ENCODE measurements at places on chromosomes 7 and 10.

DNA sequence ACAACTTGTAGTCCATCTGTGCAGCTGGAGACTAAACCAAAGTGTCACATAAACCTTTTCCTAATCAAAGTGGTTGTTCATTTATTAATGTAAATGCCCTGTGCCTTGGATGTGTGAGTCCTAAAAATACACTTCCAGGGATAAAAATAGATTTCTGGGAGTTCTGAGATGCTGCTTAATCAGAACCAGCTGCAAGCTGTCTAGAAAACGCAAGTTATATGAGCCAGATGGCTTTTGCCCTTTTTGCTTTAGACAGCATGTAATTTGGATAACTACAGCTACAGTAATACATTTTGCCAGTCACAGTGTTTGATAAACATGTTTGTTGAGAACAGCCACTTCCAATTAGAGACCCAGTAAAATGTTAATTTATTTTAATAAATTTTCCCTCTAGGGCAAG lies 185.1 kb upstream of the PRPS1L1 start:
- DNase-seq: peak; percentile 65

DNA sequence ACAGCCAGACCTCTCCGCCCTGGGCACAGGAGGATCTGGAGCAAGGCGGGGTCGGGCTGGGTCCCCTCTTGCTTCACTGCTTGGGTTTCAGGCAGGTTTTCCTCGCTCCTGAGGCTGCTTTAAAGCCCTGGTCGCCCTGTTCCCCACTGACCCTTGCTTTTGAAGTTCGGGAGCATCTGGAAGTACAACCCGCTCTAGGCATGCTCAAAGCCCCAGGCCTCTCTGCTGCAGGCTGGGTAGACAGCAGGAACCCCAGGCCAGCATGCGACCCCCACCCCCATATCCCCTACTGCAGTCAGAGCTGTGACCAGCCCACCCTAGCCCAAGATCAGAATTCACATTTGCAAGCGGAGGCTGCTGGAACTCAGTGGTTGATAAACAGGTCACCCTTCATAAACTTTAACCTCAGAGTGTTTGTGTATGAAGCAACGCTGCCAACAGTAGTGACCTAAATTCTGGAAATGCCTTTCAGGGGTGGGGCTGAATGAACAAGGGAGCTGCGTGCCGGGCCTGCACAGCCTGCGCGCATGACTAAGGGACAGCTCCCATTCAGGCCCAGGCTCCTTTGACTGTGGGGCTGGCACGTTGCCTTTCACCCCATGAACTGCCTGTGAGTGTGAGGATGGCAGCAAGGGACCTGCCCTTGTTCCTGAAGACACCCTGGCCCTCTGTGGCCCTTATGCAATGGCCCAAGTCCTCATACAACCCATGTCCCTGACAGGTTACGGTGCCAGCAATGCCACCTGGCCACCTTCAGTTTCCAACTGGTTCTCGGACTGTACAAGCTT lies 52.5 kb downstream of the PROSER2 start:
- peak; percentile 6 for DNase-seq

DNA sequence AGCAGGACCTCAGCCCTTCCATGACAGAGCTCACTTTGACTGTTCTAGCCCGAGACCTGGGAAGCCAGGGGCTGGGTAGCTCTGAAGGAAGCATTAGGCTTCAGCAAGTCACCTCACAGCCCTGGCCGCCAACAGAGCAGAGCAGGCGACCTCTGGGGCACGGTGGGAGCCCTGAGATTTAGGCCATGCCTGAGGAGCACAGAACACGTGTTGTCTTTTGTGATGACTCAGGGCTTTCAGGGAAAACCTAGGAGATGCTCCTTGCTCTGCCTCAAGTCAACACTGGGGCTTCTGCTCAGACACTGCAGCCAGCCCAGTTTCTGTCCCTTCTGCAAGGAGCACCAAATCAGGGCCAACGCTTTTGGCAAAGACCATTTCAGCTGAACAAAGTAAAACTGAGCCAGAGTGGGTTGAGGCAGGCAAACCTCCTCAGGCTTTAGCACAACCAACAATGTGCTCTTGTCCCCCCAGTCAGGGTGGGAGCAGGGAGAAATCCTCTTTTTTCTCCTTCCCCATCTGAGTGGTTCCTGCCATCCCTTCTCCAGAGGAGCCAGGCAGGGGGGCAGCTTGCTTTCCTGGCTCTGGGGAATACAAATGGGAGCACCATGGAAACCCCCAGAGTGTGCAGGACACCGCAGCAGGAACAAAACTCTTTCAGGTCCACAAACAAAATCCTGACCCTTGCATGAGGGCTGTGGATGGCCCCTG lies 14.4 kb downstream of the CAMK2G start:
- no peak for DNase-seq

DNA sequence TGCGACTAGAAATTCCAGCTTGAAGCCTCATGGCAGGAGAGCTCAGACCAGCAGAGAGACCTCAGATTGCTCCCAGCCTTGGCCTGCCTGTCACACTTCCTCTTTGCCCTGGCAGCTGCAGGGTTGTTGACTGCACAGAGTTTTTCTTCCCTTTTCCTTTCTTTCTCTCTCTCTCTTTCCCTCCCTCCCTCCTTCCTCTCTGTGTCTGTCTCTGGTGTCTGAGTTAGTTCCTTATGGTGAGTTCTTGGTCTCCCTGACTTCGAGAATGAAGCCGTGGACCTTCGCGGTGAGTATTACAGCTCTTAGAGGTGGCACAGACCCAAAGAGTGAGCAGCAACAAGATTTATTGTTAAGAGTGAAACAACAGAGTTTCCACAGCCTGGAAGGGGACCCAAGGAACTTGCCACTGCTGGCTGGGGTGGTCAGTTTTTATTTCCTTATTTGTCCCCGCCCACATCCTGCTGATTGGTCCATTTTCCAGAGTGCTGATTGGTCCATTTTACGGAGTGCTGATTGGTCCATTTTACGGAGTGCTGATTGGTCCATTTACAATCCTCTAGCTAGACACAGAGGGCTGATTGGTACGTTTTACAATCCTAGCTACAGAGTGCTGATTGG lies 266.3 kb downstream of the RPS24 start:
- DNase-seq: no peak

- peak; percentile 47 for DNase-seq
Measured at GRCh38 chr10:61487506-61487905, 34.3 kb upstream of the TMEM26 start.

DNA sequence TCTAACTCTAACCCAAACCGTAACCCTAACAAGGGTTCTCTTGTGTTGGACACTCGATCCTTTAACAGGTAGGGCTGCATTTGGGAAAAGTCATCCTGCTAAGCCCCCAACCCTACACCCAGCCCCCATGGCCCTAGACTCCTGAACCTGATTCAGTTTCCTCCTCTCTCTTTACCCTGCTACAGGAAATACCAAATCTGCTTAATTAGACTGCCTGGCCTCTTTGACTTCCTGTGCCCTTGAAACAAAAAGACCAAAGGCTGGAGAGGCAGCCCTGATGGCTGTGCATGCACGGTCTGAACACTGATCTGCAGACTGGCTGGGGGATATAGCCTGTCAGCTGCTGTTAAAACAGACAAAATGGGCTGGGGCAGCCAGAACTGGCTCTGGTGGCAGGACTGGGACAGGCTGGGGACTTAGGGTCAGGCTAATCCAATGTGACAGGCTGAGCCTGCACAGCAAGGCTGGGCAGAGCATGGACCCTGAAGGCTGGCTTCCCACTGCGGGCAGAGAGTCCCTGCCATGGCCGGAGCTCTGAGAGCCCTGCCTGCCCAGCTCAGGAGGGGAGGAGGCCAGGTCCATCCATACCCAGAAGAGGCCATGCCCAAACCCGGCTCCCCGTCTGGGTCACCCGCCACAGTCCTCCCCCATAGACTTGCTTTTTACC lies 51.0 kb upstream of the MSMB start:
- no peak for DNase-seq

DNA sequence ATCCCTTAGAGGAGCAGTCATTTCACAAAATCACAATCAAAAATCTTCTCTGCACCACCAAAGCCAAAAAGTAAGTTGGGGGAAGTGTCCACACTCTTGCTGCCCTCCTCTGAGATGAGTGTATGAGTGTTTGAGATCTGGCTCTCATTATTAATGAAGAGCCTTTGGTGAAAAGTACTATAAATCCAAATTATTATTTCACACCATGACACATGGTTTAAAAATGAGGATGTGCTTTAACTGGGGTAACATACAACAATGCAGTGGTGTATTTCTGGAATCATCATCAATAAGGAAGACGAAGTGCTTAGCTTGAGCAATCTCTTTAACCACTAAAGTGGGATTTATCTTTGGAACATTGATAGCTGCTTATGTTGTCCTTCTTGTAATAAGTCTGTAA lies 114.2 kb upstream of the ADAM12 start:
- peak; percentile 87 for DNase-seq

- no peak for DNase-seq
Measured at GRCh38 chr10:72461085-72461484, 106.4 kb upstream of the DNAJB12 start.

DNA sequence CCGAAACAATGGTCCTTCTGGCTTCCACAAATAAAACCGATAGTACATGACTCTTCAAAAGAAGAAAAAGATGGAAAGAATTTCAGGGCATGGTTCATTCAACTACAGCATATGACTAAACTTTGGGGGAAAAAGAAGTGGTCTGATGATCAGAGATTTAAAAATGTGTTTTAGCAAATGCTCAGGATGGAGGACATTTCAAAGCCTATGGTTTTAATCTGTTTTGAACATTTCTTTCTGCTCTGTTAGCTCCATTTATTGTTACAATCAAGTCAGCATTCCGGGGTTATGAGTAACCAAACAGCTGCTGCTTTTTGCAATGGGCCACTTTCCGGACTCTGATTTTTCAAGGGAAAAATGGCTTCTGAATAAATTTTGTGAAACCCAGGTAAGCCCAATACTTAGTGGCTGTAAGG lies 142.4 kb downstream of the CUBN start:
- DNase-seq: peak; percentile 73

DNA sequence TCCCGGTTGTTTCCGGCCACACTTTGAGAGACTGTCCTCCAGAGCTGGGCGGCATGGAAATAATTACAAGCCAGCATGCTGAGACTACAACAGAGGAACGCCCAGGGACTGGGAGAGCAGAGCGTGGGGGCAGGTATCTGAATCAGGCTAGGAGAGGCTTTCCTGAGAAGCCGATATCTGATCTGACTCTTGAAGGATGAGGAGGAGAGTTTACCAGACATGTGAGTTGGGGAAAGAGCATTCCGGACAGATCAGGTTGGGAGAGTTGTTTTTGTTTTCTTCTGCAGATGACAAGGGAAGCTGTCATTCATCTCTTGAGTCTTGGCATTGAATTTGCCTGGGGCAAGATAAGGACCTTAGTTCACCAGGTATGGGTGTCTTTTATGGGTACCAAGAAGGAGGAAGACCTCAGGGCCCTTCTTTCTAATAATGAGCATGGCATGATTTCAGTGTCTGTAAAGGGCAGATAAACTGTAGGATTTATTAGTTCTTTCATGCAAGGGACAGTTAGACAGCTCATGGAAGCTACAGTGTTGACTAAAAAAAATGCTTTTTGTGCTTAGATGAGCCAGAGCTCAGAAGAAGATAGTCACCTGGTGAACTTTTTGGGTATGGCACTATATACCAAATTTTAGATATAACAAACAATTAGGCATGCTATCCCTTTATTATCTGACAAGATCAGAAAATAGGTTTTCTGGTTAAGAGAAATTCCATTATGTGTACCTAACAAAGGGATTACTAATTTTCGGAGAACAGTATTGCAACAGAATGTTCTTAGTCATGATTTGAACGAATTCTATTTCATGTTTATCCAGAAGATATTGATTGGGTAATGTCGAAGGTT lies 36.2 kb downstream of the WBP1L start:
- no peak for DNase-seq

DNA sequence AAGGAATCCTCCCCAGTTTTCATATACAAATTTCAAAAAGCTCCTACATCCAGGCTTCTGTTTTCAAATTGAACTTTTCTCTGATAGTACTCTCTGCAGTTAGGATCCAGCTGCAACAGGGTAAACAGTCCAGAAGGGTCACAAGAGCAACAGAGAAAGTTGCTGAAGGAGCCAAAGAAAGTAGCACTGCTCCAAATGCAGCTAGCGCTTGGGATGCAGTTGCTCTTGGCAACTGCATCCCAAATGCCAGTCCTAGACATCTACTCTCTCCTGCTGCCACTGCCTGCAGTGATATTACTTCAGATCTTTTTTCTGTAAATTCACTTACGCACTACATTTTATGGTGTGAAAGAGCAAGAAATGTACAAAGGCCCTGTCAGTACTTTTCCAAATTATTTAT lies 14.6 kb downstream of the GPR37 start:
- DNase-seq: no peak

DNA sequence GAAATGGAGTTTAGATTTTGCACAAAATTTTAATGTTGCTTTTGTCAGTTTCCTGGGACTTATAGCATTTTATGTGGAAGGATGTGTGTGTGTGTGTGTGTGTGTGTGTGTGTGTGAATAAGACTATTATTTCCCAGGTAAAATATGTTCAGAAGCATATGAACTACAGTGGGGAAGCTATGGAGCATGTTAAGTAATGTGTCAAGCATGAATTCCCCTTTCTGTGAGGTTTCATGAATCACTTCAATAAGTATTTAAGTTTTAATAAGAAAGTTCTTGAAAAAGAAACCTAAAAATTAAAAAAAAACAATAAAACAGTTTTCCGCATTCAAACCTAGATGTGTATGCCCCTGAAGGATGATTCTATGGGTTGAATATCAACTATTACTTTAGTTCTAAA lies 693 bp downstream of the CREB5 start:
- no peak for DNase-seq

- no peak for DNase-seq
Measured at GRCh38 chr7:98368716-98369115, 32.2 kb downstream of the BAIAP2L1 start.

DNA sequence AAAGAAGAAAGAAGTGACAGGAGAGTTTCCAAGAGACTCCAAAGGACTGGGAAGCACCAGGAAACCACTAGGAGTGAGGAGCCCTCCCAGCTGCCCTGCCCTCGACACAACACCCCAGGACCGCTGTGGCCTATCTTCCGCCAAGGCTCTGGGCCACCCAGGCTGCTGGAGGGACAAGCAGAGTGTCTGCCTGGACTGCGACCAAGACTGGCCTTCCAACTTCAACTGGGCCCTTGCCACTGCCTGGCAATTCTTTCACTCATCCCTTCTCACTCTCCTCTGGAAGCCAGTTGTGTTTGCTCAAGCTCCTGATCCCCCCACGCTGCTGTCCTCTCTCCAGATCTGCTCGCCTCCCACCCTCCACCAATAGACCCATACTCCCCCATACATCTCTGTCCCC lies 10.2 kb downstream of the KIAA1549 start:
- DNase-seq: no peak

- no peak for DNase-seq
Measured at GRCh38 chr10:132687181-132687892, 98.6 kb downstream of the NKX6-2 start.

- DNase-seq: no peak
Measured at GRCh38 chr7:12911053-12911452, 223.6 kb downstream of the ARL4A start.

DNA sequence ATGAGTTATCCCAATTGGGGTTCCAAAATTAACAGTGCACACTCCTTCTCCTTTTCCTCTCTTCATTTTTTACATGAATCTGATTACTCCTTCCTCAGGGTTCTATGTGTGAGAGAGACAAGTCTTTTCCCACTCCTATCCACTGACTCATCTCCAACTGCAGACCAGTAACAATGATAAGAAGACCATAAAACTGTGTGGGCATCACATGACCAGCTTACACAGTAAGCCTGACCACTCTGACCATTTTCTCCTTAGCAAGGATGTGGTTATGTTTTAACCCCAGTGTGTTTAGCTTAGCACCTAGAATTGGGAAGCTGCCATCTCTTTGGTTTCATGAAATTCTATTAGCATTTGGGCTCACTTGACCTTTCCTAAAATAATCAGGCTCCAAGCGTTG lies 145.0 kb upstream of the CALCR start:
- DNase-seq: peak; percentile 12

- DNase-seq: peak; percentile 9
Measured at GRCh38 chr10:113880236-113880635, 25.8 kb downstream of the NHLRC2 start.
